Tibial nerve (tissue), 4 donors: ENCODE measurements at places on chromosomes 2 and 18.

DNA sequence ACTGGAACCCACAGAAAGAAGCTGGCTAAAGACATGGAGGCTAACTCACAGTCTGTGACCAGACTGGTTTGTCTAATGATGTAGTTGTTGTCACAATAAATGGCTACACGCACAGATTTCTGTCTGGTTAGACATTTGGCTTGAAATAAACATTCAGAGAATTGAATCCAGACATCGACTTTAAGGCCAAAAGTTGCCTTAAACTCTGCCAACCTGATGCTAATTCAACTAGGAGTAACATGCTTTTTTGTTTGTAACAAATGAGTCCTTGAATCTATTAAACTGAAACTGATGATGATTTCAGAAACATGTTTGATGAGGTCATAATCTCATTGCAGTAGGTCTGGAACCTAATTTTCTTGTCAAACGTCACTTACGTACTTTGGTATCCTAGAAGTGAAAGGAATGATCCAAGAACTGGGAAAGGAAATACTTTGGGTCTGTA, 123.8 kb downstream of the ERBB4 start:
- no peak for DNase-seq

GRCh38 chr2:55837073-55837472, 86.5 kb downstream of the EFEMP1 start:
- DNase-seq, result no peak

DNA sequence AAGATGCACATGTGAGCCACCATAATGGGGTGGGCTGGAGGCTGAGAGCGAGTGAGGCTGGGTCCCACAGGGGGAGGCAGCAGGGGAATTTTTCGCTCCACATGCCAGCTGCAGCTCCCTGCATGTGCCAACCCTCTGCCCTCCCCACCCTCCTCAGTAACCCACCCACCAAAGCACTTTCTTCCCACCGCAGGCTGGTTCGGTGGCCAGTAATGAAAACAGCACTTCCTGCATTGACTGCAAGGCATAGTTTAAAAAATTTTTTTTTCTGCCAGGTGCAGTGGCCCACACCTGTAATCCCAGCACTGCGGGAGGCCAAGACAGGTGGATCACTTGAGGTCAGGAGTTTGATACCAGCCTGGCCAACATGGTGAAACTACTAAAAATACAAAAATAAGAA, 147.5 kb upstream of the TTC39C start:
- no peak for DNase-seq

GRCh38 chr2:149586063-149586462, 1.5 kb downstream of the MMADHC start:
- DNase-seq, result no peak

DNA sequence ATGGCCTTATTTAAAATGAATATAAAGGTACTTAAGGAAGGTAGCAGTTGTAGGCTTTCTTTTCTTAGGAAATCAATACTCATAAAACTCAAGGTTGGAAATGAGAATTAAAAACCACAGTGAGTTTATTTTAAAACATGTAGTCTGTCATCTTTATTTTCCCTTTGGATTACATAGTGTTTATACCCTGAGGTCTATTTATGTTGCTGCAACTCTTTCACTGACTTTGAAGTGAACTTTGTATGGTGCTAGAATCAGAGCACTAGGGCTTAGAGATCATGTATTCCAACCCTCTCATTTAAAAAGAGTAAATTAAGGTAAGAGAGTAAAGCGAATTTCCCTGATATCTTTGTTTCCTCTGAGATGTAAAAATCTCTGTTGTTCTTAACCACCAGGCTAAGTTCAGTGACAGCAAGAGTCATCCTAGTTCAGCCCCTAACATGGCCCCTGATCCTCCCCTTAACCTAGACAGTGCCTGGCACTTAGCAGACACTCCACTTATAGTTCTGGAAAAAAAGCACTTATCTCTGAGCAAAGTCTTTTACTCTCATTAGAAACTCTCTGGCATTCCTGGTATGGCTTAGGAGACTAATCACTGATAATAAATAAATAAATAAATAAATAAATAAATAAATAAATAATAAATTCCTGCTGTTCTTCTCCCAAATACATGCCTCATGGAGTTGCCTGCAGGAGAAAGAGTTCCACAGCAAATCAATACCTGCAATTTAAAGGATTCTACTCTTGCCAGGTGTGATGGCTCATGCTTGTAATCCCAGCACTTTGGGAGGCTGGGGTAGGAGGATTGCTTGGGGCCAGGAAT, 33.0 kb upstream of the PPP1R1C start:
- no peak for DNase-seq

DNA sequence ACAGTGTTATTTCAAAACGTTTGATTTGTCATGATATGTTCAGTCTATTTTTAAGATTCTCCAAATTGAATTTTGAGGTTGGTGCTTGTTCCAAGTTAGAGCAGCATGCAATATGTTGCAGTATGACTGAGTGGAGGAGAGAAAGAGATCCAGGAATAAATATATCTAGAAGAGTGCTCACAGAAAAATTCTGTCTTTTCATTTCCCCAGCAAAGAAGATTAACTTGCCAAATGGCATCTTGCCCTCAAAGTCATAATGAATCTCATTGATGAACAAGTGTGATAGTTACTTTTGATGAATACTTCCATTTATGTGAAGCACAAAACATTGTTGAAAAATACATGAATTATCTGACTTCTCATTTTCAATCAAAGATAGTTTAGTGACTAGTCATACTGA, 95.9 kb downstream of the KCNJ3 start:
- DNase-seq, result no peak
